Pericardium fibroblast (primary cell): ENCODE measurements at places on chromosomes 7 and 10. TPM values are rescaled to one million over a fixed set of nuclear protein-coding genes. Genes with fewer than 3 reads are reported as not detected.

XRCC2 gene
- 0.09 and 0.12 TPM in 2 replicates for total RNA-seq

MKI67 gene
- total RNA-seq, result 0.58 and 0.60 TPM in 2 replicates

TWIST1 gene
- total RNA-seq, result 41.0 and 70.1 TPM in 2 replicates

FRMD4A gene
- total RNA-seq, result 6.8 and 17.1 TPM in 2 replicates

GSTO1 gene
- 99.4 and 100 TPM in 2 replicates for total RNA-seq

PTF1A gene
- not detected in 2 replicates for total RNA-seq

PRLHR gene
- not detected in 2 replicates for total RNA-seq

NRG3 gene
- not detected in 2 replicates for total RNA-seq

IL15RA gene
- total RNA-seq, result 7.8 and 12.5 TPM in 2 replicates

CNTNAP2 gene
- total RNA-seq, result 0.51 and 1.3 TPM in 2 replicates

GPR26 gene
- not detected in 2 replicates for total RNA-seq

CYP3A5 gene
- 0.43 TPM in 1 of 2 replicates, not detected in the other for total RNA-seq

OLAH gene
- 0.23 and 2.0 TPM in 2 replicates for total RNA-seq

PGAM2 gene
- total RNA-seq, result 0.26 and 0.47 TPM in 2 replicates

CHN2 gene
- 0.43 and 7.7 TPM in 2 replicates for total RNA-seq

TUBAL3 gene
- total RNA-seq, result not detected in 2 replicates

NUTM2A gene
- total RNA-seq, result 0.34 and 3.4 TPM in 2 replicates

MSMB gene
- total RNA-seq, result not detected in 2 replicates

DNAJB9 gene
- total RNA-seq, result 11.7 and 35.5 TPM in 2 replicates

TFAM gene
- total RNA-seq, result 8.1 and 20.3 TPM in 2 replicates

SAP25 gene
- 0.93 and 2.4 TPM in 2 replicates for total RNA-seq

AGR2 gene
- total RNA-seq, result not detected in 2 replicates

PAXIP1 gene
- 6.4 and 6.9 TPM in 2 replicates for total RNA-seq

PCLO gene
- 0.12 and 0.26 TPM in 2 replicates for total RNA-seq

KCNH2 gene
- total RNA-seq, result 0.12 and 0.34 TPM in 2 replicates

ABCB1 gene
- not detected in 2 replicates for total RNA-seq

SFRP5 gene
- total RNA-seq, result 0.09 and 0.58 TPM in 2 replicates

COMMD3 gene
- 50.6 and 62.2 TPM in 2 replicates for total RNA-seq

UTF1 gene
- not detected in 2 replicates for total RNA-seq

OR2A12 gene
- total RNA-seq, result not detected in 2 replicates

TUBB8 gene
- not detected in 2 replicates for total RNA-seq
